ENCODE measurements at places on chromosomes 16 and 17.

DNA sequence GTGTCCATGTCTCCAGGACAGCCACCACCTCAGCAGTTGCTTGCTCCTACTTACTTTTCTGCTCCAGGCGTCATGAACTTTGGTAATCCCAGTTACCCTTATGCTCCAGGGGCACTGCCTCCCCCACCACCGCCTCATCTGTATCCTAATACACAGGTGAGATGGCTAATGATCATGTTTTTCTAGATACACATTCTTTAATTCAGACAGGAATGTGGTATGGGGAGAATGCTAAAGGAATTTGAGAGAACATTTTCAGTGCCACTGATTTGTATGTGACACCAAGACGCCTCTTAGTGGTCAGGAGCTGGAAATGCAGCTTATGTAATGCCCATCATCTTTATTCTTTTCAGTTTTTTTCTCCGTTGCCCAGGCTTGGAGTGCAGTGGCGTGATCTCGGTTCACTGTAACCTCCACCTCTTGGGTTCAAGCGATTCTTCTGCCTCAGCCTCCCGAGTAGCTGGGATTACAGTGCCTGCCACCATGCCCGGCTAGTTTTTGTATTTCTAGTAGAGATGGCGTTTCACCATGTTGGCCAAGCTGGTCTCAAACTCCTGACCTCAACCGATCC is 8.9 kb upstream of the RAPGEFL1 start:
- peak; percentile 13 for DNase-seq

DNA sequence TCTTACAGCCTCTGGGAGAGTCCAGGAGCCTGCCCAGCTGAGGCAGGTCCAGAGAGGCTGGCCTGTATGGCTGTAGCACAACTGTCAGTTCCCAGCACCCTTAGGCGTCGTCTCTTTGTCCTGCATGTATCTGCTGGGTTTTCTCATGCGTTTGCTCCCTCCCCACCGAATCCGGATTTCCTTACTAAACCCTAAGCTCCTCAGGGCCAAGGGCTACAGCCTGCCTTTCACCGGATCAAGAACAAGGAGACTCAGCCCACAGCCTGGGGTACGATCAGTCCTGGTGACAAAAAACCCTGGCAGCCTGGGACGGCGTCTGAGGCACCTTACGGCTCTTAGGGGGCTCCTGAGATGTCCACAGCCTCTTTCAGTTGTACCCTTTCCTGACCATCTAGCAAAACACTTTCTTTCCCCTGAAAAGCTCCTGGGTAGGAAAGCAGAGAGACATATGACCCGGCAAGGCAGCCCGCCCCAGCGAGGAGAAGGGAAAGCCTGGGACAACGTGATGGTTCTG is 12.2 kb downstream of the HIC1 start:
- no peak for DNase-seq

DNA sequence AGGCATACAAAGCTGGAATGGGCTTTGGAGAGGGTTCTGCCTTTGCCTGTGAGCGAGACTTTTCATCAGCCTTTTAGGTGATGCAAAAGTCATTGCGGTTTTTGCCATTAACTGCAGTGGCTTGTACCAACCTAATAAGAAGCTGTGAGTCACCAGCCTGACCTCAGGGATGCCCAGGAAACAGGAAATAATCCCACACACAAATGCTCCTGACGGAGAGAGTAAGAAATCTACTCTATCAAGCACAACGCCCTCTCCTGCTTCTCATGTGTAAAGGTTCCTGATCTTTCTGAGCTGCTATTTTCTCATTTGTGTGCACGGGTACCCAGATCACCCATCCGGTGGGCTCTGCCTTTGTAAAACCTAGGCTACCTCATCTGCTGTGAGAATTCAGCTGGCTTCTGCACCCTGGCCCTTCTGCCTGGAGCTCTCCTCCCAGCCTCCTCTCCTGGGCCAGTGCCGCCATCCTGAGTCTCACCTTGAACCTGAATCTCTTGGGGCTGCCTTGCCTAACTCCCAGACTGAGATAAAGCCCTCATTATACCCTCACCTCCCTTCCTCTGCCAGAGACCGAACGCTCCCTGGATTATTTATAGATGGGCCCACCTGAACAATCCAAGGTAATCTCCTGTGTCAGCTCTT is 299.7 kb downstream of the C16orf95 start:
- DNase-seq = no peak

GRCh38 chr17:34714475-34715410 is 135.4 kb downstream of the TMEM132E start:
- DNase-seq = no peak

DNA sequence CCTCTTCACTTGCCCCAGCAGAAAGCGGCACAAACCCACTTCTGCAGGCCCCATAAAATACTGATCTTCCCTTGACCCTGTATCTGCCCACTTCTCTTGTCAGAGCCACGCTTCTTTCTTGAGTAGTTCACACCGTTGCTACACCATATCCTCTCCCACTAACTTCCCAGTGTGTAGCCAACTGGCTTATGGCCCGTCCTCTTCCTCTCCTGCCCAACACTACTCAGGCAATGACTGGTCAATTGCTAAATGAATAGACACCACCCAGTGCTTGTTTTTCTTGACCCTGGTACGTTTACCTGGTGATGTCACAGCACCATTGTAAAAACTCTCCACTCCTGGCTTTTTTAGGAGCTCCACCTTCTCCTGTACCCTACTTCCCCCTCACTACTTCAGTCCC is 86.9 kb downstream of the NDEL1 start:
- DNase-seq = no peak

- DNase-seq = no peak
These were observed 27.5 kb downstream of the MPP2 start for GRCh38 chr17:43879723-43880419.

- DNase-seq = no peak
These were observed 166.4 kb downstream of the C16orf95 start for GRCh38 chr16:87150681-87151280.

DNA sequence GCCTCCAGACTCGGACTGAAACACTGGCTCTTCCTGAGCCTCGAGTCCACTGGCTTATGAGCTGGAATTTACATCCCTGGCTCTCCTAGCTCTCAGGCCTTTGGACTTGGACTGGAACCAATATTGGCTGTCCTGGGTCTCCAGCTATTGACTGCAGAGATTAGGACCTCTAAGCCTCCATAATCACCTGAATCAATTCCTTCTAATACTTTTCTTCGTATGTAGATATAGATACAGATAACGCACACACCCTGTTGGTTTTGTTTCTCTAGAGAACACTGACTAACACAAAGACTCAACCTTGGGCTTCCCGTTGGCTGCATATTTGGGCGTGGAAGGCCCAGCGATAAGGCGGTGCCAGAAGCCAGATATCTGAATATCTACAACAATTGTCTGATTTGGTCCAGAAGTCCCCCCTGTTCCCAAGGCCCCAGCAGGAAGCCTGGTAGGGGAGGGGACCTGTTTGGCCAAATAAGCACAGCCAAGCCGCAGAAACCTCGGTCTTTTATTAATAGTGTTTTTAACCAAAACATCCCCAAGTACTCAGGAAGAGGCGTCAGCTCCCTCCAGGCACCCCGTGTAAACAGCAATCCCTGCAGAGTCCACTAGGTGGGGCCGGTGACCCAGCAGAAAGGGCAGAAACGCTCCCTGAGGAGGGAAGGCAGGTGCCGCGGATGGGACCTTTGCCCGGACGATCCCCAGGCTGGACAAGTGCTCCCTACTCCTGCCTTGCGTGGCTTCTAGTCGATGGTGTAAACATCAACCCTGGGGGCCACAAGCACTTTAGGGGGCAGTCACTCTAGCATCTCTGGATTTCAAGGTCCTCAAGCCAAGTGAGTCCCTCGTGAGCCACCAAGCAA is 57.0 kb downstream of the ABR start:
- peak; percentile 86 for DNase-seq

DNA sequence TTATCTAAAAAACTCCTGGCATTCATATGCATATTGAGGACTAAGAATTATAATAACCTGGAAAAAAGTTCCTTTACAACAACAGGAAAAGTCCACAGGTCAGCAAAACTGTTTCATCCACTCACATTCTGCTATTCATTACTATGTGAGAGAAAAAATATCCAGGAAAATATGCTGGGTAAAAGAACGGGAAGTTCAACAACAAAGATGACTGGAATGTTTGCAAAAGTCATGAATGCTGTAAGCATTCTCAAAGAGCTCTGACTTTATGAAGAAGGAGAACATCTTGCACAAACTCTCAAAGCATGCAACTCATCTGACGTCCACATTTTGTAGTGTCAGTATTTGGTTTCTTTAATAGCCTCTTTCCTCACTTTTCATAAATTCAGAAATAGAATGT is 56.9 kb upstream of the ALDH3A1 start:
- no peak for DNase-seq

- DNase-seq = no peak
These were observed 8.3 kb upstream of the CDH3 start for GRCh38 chr16:68636818-68637217.

DNA sequence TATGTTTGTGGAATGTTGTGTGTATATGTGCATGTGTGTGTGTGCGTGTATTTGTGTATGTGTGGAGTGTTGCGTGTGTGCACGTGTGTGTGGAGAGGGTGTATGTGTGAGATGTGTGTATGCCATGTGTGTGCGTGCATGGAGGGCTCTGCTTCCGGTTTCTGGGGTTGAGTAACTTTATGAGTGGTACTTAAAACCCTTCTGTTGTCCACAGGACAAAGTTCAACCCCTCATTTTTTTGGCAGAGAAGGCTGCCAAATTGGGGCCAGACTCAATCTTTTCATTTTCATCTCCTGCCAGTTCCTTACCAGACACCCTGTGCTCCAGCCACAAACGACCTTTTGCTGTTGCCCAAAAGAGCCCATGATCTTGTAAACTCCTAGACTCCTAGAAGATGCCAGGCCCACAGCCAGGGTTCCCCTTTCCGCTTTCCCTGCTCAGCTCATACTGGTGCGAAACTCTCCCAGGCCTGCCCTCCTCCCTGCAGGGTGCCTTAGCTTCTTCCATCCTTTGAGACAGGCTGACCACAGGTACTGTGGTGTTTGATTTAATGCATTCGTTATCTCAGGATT is 100.2 kb downstream of the CMIP start:
- no peak for DNase-seq

- no peak for DNase-seq
These were observed 339.8 kb upstream of the TNRC6C start for GRCh38 chr17:77618731-77619130.

DNA sequence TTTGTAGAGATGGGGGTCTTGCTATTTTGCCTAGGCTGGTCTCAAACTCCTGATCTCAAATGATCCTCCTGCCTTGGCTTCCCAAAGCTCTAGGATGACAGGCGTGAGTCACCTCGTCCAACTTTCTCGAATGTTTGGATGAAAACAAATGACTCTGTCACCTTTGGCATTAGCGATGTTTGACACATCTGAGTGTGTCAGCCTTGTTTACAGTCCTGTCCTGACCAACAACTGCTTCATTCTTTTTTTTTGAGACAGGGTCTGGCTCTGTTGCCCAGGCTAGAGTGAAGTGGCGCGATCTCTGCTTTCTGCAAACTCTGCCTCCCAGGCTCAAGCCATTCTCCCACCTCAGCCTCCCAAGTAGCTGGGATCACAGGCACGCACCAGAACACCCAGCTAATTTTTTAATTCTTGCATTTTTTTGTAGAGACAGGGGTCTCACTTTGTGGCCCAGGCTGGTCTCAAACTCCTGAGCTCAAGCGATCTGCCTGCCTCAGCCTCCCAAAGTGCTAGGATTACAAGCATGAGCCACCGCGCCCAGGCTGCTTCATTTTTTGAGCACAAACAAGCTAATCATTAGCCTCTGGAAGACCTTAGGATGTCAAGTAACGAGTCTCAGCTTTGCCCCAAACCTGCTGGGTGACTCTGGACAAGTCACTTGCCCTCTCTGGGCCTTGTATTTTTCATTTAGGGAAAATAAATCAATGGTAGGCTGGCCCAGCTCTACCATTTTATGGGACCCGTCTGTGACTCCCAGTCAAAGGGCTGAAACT is 7.4 kb downstream of the MYH11 start:
- DNase-seq = no peak

DNA sequence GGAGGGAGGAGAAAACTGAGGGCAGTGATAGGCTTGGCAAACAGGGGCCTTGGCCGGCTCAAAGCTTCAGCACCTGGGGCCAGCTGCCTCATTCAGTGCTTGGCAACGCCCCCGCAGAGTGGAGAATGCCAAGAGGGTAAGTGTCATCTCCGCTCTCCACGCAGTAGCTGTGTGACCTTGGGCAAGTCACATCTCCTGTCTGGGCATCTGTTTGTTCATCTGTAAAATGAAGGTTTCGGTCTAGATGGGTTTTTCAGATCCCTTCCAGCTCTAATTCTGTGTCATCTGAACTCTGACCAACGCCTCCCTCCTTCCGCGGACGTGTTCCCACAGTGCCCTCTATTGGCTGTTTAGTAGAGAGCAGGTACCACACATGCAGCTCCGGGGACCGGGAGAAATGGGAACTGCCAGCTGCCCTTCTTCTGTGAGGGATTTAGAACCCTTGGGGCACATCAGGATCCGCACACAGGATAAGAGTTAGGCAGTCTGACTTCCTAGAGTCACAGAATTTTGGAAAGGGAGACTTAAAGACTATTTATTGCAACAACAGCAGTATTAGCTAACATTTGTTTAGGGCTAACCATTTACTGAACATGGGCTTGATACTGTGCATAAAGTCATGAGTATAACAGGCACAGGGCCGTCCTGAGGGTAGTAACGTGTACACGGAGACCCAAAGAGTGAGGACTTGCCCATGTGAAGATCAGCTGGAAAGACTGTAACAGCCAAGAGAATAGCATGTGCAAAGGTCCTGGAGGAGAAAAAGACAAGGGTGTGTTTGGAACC is 26.8 kb downstream of the GP2 start:
- DNase-seq = no peak

DNA sequence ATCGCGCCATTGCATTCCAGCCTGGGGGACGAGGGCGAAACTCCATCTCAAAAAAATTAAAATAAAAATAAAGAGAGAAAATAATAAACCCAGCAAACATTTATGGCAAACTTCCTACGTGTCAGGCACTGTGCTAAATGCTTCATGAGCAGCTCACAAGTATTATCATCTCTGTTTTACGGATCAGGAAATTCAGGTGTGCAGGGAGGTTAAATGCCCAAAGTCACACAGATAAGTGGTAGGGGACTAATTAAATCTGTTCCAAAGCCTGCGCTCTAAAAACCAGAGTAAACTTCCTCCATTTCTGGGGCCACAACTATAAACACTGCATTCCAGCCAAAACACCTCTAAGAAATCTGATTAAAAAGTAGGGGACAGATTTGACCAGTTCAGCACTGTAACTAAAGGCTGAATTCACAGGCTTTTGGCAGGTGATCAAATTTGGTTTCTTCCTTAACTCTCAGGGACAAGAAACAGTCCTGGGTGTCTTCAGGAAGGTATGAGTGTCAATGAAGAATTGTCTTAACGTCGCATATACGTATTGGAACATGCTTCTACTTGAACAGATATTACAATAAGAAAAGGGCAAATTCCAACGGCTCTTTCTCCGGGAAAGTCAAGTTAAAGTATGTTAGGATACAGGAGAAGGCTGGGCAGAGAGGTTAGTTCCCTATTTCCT is 996 bp downstream of the STRADA start:
- no peak for DNase-seq

GRCh38 chr17:725746-726145 is 6.7 kb upstream of the TLCD3A start:
- DNase-seq = no peak

GRCh38 chr17:69460963-69461922 is 46.7 kb downstream of the MAP2K6 start:
- no peak for DNase-seq

- DNase-seq = no peak
These were observed 3.6 kb upstream of the XAF1 start for GRCh38 chr17:6752068-6752909.

Measured in CD8-positive, alpha-beta memory T cell (primary cell).